Glomerular endothelial cell (primary cell): ENCODE measurements at places on chromosomes 11 and 22. TPM values are rescaled to one million over a fixed set of nuclear protein-coding genes. Genes with fewer than 3 reads are reported as not detected.
A peak's percentile ranks its signal among the peaks of the same experiment; 100 is the strongest.

NCF4 gene
- 0.41 TPM in 1 of 2 replicates, not detected in the other for total RNA-seq

ARHGEF17 gene
- 63.2 and 98.5 TPM in 2 replicates for total RNA-seq

KRTAP5-11 gene
- total RNA-seq: not detected in 2 replicates

MUC2 gene
- not detected in 2 replicates for total RNA-seq

SLC22A12 gene
- total RNA-seq: not detected in 2 replicates

FERMT3 gene
- total RNA-seq: 31.7 and 38.9 TPM in 2 replicates

TEAD1 gene
- 34.1 and 55.5 TPM in 2 replicates for total RNA-seq

UCP3 gene
- 0.10 and 1.4 TPM in 2 replicates for total RNA-seq

CARD10 gene
- total RNA-seq: 34.8 and 37.7 TPM in 2 replicates

MAP6 gene
- 1.4 and 1.5 TPM in 2 replicates for total RNA-seq

ARVCF gene
- total RNA-seq: 152 and 191 TPM in 2 replicates

SERHL2 gene
- total RNA-seq: 1.4 and 3.4 TPM in 2 replicates

SMIM38 gene
- not detected in 2 replicates for total RNA-seq

PHOX2A gene
- total RNA-seq: not detected in 2 replicates

PYGM gene
- not detected in 2 replicates for total RNA-seq

SLC22A25 gene
- not detected in 2 replicates for total RNA-seq

GRCh38 chr11:64441127-64441526 is 82.2 kb downstream of the RPS6KA4 start:
- no peak for DNase-seq

- no peak for DNase-seq
Observed at GRCh38 chr11:46666516-46666915, 33.9 kb downstream of the ARHGAP1 start.

GRCh38 chr11:65404638-65405339 is 17.8 kb upstream of the NEAT1 start:
- DNase-seq: no peak

GRCh38 chr11:6817694-6818093 is 18.2 kb upstream of the OR6A2 start:
- no peak for DNase-seq

DNA sequence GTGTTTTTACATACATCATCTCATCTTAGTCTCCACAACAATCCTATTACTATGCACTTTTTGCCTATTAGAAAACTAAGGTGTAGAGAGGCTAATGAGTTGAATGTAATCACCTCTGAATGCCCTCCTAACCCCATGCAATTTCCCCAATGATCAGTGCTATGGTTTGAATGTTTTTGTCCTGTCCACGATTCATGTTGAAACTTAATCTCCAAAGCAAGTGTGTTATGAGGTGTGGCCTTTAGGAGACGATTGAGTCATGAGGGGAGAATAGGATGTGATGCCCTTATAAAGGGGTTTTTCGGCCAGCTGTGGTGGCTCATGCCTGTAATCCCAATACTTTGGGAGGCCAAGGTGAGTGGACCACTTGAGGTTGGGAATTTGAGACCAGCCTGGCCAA is 2.0 kb upstream of the CCDC73 start:
- no peak for DNase-seq

DNA sequence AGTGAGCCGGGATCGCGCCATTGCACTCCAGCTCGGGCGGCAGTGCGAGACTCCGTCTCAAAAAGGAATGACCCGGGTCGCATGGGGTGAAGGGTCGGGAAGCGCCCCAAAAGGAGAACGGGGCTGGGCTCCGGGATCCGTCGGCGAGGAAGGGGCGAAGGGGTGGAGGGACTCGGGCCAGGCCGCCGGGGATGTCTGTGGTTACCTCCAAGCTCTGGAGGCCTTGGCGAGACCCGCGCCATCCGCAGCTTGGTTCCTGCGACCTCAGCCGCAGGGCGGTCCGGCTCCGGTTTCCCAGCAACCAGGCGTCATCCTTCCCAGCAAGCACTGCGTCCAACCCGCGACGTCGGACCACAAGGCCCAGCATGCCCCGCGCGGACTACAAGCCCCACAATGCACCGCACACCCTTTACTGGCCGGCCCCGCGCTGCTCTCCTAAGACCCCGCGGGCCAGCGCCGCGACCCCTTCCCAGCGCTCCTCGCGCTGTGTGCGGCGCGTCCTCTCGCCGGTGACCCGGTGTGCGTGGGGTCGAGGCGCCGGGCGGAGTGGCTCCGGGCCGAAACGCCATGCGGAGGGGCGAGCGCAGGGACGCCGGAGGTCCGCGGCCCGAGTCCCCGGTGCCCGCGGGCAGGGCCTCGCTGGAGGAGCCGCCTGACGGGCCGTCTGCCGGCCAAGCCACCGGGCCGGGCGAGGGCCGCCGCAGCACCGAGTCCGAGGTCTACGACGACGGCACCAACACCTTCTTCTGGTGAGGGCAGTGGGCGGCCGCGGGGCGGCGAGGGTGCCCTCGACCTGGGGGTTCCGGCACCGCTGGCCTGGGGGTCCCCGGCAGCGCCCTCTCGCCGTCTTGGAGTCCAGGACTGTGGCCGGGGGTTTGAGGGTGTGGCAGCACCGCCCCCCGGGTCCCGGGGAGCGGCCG is at the start of gene PTDSS2:
TSS of gene PTDSS2 (plus strand) at position 391 of the 920 bp plus-strand sequence. CDS start at position 568, 177 bp downstream.
- DNase-seq: no peak

- no peak for DNase-seq
Observed at GRCh38 chr11:6603287-6604080, at the start of the genes ILK and RRP8. Gene ILK (plus strand): TSS chr11:6603774. CDS start chr11:6604272, 498 bp downstream. Gene RRP8 (minus strand): TSS chr11:6603616. CDS start chr11:6603502, 114 bp downstream.

- DNase-seq: no peak
Observed at GRCh38 chr11:73420136-73420535, 43.9 kb downstream of the RELT start.

DNA sequence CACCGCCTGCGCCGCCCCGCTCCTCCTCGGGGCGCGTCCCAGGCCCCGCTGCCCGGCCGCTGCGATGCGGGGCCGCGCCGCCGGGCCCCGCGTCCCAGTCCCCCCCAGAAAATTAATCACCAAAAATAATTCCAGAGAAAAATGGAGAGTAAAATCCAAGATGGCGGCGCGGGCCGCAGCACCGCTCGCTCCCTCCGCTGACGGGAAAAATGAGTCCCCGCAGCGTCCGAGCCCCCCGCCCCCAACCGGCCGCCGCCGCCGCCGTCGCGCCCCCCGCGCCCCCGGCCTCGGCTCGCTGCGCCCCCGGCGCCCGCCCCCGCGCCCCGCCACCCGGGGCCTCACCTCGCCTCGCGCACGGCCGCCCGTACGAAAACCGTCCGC is at the start of gene KMT5B:
TSS of gene KMT5B (minus strand) at position 162 of the 381 bp plus-strand sequence. CDS start 23,220 bp downstream, outside the sequence.
- DNase-seq: no peak

DNA sequence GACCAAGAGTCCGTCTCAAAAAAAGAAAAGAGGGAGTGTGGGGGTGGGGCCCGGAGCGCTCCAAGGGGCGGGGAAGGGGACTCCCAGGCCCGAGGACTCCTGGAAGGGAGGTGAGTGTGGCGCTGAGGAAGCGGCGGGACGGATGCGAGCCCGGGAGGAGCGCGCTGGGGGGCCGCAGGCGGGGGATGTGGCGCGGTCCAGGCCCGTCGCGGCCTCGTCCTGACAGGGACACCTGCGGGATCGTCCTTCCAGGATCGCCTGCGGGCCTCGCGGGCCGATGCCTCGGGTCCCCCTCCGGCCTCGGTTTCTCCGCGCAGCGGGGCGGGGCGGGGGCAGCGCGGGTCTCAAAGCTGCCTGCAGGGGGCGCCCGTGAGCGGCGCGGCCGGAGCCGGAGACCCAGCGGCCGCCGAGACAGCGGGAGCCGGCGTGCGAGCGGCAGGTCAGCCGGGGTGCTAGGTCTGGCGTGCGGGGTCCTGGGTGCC is 3.8 kb upstream of the ADORA2A start:
- no peak for DNase-seq

DNA sequence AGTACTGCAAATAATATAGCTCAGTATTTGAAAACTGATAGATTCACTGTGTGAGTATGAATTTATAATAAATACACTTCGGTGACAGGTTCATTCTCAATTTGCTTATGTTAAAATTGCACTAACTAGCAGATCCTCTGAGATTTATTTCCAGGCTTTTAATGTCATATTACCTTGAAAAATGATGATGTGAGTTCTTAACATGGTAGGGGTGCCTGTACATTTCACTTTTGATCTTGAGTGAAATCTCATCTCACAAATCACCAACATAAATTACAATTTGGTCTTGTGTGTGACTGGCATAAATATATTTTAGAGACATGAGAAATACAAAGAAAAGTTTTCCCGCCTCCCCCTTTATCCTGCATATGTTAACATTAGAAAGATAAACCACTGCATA is 240.4 kb downstream of the DYNC2H1 start:
- no peak for DNase-seq

DNA sequence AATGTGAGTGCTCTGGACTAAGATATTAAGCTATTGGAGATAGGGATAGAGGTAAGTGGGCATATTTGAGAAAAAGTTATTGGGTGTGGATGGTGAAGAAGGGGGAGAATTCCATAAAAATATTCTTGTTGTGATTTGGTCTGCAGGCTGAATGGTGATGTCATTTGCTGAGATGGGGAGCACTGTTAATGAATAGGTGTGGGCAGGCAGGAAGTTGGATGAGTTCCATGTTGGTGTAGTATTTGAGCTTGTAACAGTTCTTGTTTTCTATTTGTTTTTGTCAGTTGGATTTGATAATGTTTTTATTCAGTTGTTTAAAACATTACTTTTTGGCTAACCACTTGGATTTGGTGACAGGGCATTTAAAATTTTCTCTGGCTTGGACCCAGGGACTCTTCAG is 168.8 kb downstream of the C11orf87 start:
- no peak for DNase-seq

- DNase-seq: no peak
Observed at GRCh38 chr22:39776295-39777009, 117.1 kb downstream of the ENTHD1 start.

GRCh38 chr11:88739524-88739923 is 326.3 kb downstream of the GRM5 start:
- no peak for DNase-seq

DNA sequence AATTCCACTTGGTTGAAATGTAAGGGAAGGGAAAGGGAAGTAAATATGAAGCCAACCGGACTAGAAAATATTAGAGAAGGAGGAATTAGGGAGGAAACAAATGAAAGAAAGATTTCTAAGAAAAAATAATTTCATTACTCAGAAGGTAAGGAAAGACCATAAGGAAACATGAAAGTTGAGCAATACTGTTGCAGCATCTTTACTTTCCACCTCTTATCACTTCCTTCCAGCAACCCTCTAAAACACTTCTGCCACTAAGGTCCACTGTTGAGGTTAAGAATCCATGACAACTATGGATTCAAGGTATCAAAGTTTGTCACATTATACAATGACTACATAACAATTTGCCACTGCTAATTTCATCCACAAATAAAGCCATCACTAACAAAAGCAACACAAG is 308.6 kb downstream of the DLG2 start:
- no peak for DNase-seq

DNA sequence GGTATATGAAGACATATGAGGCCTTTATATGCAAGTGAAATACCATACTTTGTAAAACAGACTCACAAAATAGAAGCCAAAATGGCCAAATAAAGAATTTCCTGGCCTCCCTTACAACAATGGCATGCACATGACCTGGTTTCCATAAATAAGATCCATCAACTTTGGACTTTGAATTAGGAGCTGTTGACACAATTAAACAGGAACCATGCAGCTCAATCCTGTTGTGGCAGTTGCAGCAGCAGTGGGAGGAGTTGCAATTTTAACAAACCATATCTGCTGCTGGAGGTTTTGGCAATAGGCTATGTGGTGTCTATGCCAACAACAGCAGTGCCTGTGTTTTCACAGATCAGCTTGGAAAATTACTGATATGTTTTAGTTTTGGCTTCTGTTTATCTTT is 818.6 kb downstream of the FAM181B start:
- DNase-seq: no peak

GRCh38 chr11:5288108-5288905 is 13.4 kb downstream of the OR51B4 start:
- DNase-seq: no peak

DNA sequence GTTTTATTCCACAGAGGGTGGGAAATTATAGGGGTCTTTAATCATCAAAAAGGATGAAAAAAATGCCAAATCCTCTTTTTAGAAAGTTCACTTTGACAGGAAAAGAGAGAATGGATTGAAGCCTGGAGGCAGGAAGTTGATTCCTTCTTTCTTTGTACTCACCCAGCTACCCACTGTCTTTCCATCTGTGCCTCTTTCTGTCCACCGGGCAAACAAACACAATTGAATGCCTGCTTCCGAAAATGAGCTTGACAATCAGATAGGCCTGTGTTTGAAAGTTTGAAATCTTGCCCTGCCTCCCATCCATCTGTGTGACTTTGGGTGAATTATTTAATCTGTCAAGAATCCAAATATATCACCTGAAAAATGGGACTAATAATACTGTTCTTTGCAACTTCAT is 81.1 kb downstream of the SCN3B start:
- DNase-seq: no peak

- DNase-seq: no peak
Observed at GRCh38 chr11:117898059-117898458, 21.6 kb upstream of the FXYD6 start.

GRCh38 chr11:976431-977160 is 50.9 kb downstream of the AP2A2 start:
- no peak for DNase-seq

- no peak for DNase-seq
Observed at GRCh38 chr11:8775734-8776133, 93.1 kb downstream of the RPL27A start.

GRCh38 chr11:96019810-96020747 is 96.2 kb upstream of the MTMR2 start:
- no peak for DNase-seq

GRCh38 chr11:131867457-131868257 is 497.2 kb downstream of the NTM start:
- peak; percentile 68 for DNase-seq

DNA sequence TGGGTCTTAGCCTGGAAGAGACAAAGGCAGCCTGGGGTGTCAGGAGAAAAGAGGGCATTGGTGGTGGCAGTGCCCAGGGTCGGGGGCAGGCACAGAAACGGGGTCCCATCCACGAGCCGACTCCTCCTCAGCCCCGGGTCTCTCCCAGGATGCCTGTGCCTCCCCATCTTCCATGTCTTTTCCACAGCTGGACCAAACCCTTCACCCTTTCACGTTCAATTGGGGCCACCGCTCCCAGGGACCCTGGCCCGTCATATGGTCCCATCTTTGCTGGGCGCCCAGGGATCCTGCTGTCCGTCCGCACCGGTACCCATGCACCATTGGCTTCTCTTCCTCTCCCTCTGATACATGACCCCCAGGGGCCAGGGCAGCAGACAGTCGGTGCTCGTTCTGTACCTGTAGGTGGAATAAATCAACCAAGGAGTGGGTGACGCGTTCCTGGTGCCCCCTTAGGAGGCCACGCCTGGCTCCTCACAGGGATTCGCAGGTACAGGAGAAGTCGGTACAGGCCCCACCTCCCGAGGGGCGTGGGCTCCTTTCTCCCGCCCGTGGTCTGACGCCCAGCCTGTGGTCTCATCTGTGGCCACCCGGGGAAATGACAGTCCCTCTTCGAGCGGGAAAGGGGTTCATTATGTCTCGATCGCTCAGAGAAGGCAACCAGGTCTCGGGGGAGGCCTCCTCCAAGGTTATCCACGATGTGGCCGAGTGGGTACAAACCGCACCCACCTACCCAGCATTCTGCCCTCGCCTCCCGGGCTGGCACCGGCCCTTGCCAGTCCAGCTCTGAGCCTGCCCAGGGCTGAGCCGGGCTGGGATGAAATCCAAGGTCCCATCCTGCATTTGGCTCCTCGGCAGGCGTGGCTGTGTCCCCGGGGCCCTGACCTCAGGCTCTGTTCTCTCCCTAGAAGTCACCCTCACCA is 1493.6 kb downstream of the BRD1 start:
- no peak for DNase-seq

GRCh38 chr22:30217698-30218560 is 28.6 kb downstream of the LIF start:
- no peak for DNase-seq

- DNase-seq: no peak
Observed at GRCh38 chr22:29609139-29609538, 5.7 kb downstream of the NF2 start.
